Mesothelial cell of epicardium (in vitro differentiated cells): ENCODE measurements at places on chromosomes 16 and 17. TPM values are rescaled to one million over a fixed set of nuclear protein-coding genes. Genes with fewer than 3 reads are reported as not detected.

AHSP gene
- total RNA-seq: not detected in 3 replicates

HSD17B2 gene
- 2.7 to 3.1 TPM (median 2.7 TPM) in 3 replicates for total RNA-seq

GRCh38 chr17:20263595-20263994, 203.7 kb downstream of the LGALS9B start:
- H3K4me1 ChIP-seq: peaks cover 42% of the 10 kb centered on the region
- no peak for DNase-seq
- H3K4me3 ChIP-seq: no peak overlapping the region
- no peaks in the 10 kb centered on the region for H3K27me3 ChIP-seq
- peak overlapping the region; percentile 85 for H3K27ac ChIP-seq

DNA sequence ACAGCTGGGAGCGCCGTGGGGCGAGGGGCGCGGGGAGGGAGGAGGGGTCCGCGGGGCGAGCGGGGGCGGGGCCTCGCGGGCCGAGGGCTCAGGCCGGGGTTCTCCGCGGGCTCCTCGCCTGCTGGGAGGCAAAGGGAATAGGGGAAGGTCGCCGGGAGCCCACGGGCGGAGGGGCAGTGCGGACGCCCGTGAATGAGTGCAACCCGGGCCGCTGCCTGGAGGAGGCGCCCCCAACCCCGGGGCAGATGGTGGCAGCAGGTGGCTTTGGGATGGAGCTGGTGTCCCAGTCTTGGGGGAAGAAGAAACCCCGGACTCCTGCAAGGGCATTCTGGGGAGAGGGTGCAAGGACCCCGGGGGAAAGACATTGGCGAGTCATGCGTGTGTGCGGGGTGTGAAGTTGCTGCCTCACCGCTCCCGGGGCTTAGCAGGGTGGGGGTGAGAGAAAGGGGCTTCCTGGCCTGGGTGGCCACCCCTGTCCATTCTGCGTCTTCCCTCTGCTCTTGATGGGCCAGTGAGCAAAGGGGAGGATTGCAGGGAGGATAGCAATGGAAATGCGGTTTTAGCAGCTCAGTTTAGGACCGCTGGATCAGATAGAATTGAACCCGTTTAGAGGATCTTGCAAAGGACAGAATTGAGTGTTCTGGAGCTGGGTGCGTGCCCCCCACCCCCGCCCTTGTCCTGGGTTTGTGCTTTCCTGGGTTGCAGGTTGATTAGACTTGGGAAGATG, 526 bp downstream of the KIAA0513 start:
- peak overlapping the region; percentile 70 for H3K4me3 ChIP-seq
- H3K4me1 ChIP-seq: peaks cover 32% of the 10 kb centered on the region
- no peak for DNase-seq

DNA sequence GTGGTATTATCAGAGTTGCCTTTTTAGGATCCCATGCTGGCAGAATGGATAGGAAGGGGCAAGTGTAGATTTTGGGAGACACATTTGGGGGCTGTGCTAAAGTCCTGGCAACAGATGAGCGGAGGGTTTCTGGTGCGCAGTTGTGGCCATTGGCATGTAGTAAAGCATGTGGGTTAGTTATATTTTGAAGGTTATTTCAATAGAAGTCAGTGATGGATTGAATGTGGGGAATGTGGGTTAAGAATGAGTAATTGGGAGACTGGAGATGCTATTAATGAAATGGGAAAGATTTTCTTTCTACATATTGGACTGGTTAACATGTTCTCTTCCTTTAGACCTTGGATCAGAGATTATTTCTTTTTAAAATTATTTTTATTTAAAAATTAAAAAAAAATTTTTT, 10.0 kb downstream of the DUS2 start:
- no peak for DNase-seq
- no peak overlapping the region for H3K27ac ChIP-seq
- H3K4me1 ChIP-seq: no peaks in the 10 kb centered on the region
- no peak overlapping the region for H3K4me3 ChIP-seq
- H3K36me3 ChIP-seq: peaks cover 6% of the 10 kb centered on the region
- no peaks in the 10 kb centered on the region for H3K27me3 ChIP-seq

- H3K36me3 ChIP-seq: no peaks in the 10 kb centered on the region
- H3K4me1 ChIP-seq: no peaks in the 10 kb centered on the region
- no peak for DNase-seq
- peaks cover 4% of the 10 kb centered on the region for H3K27me3 ChIP-seq
Observed at GRCh38 chr16:5604770-5605169, 507.2 kb upstream of the EEF2KMT start.

DNA sequence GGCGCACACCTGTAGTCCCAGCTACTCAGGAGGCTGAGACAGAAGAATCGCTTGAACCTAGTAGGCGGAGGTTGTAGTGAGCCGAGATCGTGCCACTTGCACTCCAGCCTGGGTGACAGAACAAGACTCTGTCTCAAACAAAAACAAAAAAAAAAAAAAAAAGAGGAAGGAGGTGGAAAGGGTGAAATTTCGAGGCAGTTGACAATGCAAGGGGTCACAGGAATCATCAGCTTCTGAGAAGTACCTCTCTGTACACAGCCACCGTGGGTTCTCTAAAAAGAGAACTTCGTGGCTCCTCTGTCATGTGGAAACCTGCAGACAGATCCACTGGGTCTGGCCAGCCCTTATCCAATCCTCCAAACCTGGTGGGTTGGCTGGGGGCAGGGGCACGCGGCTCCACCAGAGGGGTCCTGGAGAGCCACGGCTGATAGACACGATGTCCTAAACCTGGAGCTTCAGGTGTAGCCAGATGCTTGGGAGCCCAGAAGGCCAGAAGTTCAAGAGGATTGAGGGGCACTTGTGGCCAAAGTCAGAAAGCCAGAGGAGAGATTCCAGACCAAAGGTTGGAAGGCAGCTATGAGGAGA, 540 bp upstream of the CD300LF start:
- no peak overlapping the region for H3K4me3 ChIP-seq
- H3K27ac ChIP-seq: no peak overlapping the region
- peaks cover 41% of the 10 kb centered on the region for H3K27me3 ChIP-seq

DNA sequence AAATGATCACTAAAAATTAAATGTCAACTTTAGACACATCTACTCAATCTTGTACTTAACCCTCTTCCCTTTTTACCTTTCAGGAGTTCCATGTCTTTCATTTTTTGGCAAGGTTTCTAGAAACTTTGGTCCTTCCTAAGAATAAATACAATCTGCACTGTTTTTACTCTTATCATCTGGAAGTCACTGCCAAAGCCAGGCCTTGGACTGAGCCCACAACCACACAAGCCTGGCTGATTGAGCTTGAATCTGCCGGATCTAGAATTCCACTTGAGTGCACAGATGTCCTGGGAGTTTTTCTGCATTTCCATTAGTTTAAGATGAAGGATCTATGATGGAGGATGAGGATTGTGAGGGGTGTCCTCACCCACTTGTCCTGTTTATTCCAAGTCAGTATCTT, 126.1 kb downstream of the VPS53 start:
- no peak overlapping the region for H3K4me3 ChIP-seq
- H3K4me1 ChIP-seq: peaks cover 21% of the 10 kb centered on the region
- no peak for DNase-seq
- H3K36me3 ChIP-seq: peaks cover 33% of the 10 kb centered on the region

DNA sequence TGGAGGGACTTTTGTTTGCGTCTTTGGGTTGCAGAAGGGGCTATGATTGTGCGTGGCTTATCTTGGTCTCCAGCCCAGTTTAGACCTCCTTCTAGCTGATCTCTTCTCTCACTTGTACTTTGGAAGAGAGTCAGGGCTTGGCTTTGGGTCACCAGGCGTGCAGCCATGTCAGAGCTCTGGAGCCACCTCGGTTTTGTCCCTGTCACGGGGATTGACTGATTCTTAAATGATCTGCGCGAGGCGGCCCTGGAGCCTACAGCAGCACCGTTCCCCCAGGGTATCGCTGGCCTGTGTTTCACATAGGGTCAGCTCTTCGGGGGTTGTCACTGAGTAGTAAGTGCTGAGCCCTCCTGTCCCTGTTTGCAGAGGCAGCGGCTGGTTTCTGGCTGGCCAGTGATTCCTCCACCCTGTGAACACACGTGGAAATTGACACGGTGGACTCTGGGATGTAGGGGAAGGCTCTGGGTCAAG, 209.8 kb upstream of the CHMP6 start:
- DNase-seq: no peak
- H3K27ac ChIP-seq: no peak overlapping the region
- H3K4me3 ChIP-seq: no peak overlapping the region
- peaks cover 25% of the 10 kb centered on the region for H3K4me1 ChIP-seq
- no peaks in the 10 kb centered on the region for H3K27me3 ChIP-seq

DNA sequence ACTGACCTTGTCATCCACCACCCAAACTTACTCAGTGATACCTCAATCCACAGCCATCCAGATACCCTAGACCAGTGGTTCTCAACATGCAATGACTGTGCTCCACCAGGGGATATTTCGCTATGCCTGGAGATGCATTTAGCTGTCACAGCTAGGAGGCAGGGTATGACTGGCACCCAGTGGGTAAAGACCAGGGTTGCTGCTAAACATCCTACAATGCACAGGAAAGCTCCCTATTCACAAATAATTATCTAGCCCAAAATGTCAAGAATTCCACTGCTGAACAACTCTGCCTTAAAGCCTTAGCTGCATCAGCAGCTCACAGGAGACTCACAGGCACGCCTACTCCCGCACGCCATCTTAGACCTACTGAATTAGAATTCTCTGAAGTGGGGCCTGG, 212.6 kb downstream of the GRIN2A start:
- H3K4me1 ChIP-seq: no peaks in the 10 kb centered on the region
- no peak overlapping the region for H3K4me3 ChIP-seq
- H3K36me3 ChIP-seq: no peaks in the 10 kb centered on the region
- DNase-seq: no peak

DNA sequence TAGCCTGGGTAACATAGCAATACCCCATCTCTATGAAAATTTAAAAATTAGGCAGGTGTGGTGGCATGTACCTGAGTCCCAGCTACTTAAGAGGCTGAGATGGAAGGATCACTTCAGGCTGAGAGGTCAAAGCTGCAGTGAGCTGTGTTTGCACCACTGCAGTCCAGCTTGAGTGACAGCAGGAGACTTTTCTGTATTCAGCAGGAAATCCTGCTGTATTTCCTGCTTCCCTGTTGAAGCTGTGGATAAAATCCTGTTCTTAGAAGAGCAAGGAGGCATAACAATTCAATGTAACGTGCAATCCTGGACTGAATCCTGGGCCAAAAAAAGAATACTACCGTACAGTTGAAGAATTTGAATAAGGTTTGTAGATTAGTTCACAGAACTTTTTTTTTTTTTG, 62.2 kb downstream of the FBXL20 start:
- H3K4me3 ChIP-seq: no peak overlapping the region
- H3K27ac ChIP-seq: no peak overlapping the region
- DNase-seq: no peak
- H3K27me3 ChIP-seq: no peaks in the 10 kb centered on the region
- peaks cover 11% of the 10 kb centered on the region for H3K4me1 ChIP-seq

- DNase-seq: no peak
- H3K36me3 ChIP-seq: no peaks in the 10 kb centered on the region
- H3K27ac ChIP-seq: no peak overlapping the region
- H3K27me3 ChIP-seq: no peaks in the 10 kb centered on the region
- no peak overlapping the region for H3K4me3 ChIP-seq
Observed at GRCh38 chr17:83200231-83200699, 120.9 kb downstream of the METRNL start.

- DNase-seq: no peak
- no peaks in the 10 kb centered on the region for H3K36me3 ChIP-seq
- H3K4me1 ChIP-seq: no peaks in the 10 kb centered on the region
- H3K27me3 ChIP-seq: no peaks in the 10 kb centered on the region
- no peak overlapping the region for H3K27ac ChIP-seq
Observed at GRCh38 chr16:1125471-1125870, 27.4 kb upstream of the CACNA1H start.

- no peak overlapping the region for H3K27ac ChIP-seq
- DNase-seq: no peak
- no peak overlapping the region for H3K4me3 ChIP-seq
- peaks cover 33% of the 10 kb centered on the region for H3K36me3 ChIP-seq
Observed at GRCh38 chr16:84096447-84097005, 20.2 kb downstream of the MBTPS1 start.

DNA sequence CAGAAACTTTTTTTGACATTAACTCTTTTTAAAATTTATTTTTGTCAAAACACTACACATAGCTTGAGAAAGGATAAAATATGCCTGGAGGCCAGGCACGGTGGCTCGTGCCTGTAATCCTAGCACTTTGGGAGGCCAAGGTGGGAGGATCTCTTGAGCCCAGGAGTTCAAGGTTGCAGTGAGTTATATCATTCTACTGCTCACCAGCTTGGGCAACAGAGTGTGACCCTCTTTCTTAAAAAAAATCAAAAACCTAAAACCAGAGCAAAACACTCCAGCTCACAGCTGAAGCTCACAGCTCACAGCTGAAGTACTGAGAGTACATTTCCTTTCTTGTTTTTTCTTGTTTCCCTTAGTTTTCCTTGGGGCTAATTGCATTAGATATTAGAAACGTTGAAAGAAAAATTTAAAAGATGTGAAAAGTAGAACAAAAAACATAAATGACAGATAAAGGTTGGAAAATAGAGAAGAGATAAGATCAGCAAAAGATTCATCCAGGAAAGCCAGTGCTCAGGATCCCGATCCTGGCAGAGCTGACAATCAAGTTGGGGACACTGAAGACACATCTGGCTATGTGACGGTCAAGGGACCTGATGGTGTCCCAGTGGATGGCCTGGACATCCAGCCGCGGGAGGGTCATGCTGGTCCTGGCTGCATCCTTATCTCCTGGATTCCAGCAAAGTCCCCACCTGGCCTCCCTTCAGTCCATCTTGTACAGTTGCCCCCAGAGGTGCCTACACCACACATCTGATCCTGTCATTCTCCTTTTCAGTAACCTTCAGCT, 9.8 kb downstream of the CHST6 start:
- H3K36me3 ChIP-seq: no peaks in the 10 kb centered on the region
- H3K4me3 ChIP-seq: no peak overlapping the region
- no peak for DNase-seq
- peaks cover 19% of the 10 kb centered on the region for H3K4me1 ChIP-seq

DNA sequence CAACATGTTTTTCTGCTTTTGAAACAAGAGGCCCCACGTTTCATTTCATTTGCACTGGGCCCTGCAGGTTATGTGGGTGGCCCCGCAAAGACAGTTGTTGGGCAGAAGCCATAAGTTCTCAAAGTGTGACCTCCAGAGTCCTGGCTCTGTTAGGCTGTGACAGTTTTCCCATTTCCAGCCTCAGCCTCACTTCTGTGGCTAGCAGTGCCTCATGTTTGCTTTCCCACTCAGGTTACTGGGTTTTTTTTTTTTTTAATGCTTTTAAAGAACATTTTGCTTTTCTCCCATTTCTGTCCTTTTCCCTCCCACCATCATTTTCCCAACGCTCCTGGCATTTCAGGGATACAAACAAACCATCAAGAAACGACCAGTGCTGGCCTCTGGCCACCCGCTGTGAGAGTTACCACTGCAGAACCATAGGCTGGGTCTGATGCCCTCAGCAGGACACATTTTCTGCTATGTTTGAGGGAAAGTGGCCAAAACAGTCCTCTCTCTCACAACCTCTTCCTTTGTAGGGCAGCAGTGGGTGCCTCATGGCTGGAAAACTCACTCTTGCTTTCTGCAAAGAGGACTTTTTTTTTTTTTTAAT, 159.0 kb upstream of the MPHOSPH6 start:
- H3K27ac ChIP-seq: no peak overlapping the region
- peaks cover 39% of the 10 kb centered on the region for H3K27me3 ChIP-seq
- H3K4me3 ChIP-seq: no peak overlapping the region
- no peaks in the 10 kb centered on the region for H3K4me1 ChIP-seq
- no peak for DNase-seq
